ENCODE measurements at places on chromosomes 12 and 14. TPM values are rescaled to one million over a fixed set of nuclear protein-coding genes. Genes with fewer than 3 reads are reported as not detected.

DNA sequence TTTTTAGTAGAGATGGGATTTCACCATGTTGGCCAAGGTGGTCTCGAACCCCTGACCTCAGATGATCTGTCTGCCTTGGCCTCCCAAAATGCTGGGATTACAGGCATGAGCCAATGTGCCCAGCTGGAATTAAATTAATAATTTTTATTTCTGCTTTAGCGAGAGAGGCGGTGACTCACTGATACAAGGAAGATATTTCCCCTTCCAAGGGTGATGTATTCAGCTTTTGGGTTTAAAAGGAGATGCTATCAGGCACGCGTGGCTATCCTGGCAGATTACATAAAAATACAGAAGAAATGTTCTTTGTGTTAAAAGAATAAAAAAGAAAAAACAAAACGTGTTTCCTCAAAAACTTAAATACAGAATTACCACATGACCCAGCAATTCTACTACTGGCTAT is 12.4 kb upstream of the P2RX7 start:
- DNase-seq: no peak

DNA sequence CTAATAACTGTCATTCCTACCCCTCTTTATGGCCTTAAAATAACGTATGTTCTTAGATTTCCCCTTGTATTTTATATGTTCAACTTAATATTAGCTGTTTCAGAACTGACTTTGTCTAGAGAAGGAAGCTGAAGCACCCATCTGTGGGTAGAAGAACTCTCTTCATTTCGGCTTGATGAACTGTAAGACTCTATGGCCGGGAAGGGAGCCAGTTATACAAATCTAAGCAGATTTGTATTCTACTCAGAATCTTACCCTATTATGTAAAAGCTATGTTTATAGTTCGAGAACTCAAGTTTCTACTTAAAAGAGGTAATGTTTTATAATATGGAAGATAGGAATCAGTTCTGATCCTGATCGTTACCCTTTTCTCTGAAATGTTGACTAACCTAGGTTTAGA is 390.9 kb upstream of the PRICKLE1 start:
- DNase-seq: peak; percentile 23

- DNase-seq: no peak
Measured at GRCh38 chr12:54625598-54625997, 9.1 kb downstream of the LACRT start.

DNA sequence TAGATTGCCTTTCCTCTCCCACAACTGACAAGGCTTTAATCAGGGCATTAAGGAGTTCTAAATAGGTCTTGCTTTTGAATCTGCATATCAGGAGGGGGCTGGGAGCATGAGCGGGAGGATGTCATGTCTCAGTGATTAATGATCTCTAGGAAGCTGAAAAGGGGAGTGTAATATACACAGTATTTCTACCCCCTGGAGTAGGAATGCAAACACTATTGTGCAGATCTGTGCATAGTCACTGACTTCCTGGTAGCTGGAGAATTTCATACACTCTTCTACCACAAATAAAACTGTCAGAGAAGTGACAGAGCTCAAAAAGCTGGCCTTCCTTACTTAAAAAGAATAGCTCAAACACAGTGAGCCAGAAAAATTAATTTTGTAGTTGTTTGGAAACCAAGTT is 65.8 kb downstream of the RIC8B start:
- no peak for DNase-seq

- DNase-seq: no peak
Measured at GRCh38 chr12:124626971-124627411, 59.6 kb upstream of the NCOR2 start.

DNA sequence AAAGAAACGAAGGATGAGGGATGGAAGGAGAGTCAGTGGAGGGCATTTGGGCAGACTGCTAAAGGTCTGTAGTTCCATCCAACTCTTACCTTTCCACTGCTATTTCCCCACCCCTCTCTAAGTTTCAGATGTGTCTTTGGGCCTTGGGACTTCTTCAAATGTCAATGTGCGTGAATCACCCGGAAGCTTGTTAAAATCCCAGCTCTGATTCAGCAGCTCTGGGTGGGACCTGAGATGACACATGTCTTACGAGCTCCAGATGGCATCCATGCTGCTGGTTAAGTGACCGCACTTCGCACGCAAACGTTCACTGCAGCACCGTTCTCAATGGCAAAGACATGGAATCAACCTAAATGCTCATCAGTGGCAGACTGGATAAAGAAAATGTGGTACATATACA is 309.9 kb downstream of the VRK1 start:
- no peak for DNase-seq

GRCh38 chr12:40502322-40502721 is 189.9 kb upstream of the CNTN1 start:
- DNase-seq: no peak

DNA sequence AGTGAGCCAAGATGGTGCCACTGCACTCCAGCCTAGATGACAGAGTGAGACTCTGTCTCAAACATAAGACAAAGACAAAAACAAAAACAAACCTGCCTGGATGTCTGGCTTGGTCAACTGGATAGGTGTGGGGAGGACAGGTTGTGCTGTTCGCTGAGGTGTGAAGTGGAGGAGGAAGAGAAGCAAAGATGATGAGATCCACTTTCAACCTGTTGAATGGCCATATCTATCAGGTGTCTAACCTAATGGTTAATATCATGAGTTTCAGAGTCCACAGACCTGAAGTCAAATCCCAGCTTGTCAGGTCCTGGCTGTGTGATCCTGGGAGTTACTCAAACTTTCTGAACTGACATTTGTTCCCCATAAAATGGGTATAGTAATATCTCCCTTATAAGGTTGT is 9.7 kb upstream of the CCDC177 start:
- DNase-seq: no peak

- DNase-seq: no peak
Measured at GRCh38 chr12:121874071-121874470, 14.5 kb upstream of the PSMD9 start.

GRCh38 chr14:65239938-65240296 is 137.6 kb upstream of the MAX start:
- DNase-seq: no peak

The OR6C2 gene
- polyA plus RNA-seq: not detected

The SCNN1A gene
- 225 TPM for polyA plus RNA-seq

The CD163L1 gene
- 8.5 TPM for polyA plus RNA-seq

The DTX1 gene
- polyA plus RNA-seq: 7.3 TPM

The WIF1 gene
- polyA plus RNA-seq: not detected

The EXOC3L4 gene
- polyA plus RNA-seq: 15.6 TPM
